Trophoblast cell (in vitro differentiated cells and primary cell): ENCODE measurements at places on chromosomes 2 and 18.
A peak's percentile ranks its signal among the peaks of the same experiment; 100 is the strongest.

- DNase-seq: no peak
Observed at GRCh38 chr2:168920504-168921157, 19.5 kb downstream of the G6PC2 start.

DNA sequence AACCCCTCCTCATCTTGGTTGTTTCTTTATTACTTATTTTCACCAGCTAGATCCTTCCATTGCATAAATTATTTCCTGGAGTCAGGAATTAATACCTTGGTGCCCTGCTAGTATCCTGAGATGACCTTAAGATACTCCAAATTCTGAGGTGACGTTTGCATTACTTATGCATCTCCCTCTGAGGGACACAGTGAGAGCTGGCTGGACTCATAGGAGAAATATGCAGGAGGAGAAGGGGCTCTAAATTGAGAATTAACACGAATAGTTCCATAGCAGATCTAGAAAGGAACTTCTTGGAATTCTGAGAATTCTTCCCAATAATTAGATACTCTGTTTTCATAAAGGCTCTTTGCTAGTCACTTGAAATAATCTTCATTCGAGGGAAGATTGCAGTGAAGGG lies 310.6 kb upstream of the ZEB2 start:
- no peak for DNase-seq

- DNase-seq: no peak
Observed at GRCh38 chr2:119449521-119449920, 17.9 kb downstream of the TMEM37 start.

GRCh38 chr2:26483957-26484565 lies 6.1 kb upstream of the OTOF start:
- no peak for DNase-seq

GRCh38 chr2:224722770-224723169 lies 6.6 kb upstream of the CCDC195 start:
- DNase-seq: peak; percentile 32

DNA sequence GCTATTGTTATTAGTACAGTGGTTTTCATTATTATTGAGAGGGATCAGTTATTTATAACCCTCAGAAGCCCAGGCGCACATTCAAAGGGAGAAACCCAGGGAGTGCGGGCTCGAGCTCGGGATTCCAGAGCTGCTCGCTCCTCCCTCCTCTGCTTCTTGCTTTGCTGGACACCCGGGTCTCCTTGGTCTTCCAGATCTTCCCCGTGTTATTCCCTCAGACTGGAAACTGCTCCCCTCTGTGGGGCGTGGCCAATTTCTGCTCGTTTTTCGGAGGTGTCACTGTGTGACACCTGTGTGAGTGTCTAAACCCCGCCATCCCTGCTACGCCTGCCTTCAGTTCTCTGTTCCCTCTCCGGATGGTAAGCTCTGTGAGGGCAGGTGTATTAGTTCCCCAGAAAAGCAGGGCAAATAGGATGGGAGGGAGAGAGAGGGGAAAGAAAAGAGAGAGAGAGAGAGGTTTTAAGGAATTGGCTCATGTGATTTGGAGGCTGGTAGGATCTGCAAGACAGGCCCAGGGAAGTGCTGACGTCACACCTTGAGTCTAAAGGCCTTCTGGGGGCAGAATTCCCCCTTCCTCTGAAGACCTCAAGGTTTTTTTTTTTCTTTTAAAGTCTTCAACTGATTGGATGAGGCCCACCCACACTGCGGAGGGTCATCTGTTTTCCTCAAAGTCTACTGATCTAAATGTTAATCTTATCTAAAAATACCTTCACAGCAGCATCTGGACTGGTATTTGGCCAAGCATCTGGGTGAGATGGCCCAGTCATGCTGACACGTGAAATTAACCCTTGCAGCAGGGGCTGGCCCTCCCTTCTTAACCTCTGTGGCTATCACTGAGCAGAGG lies 457.3 kb upstream of the ID2 start:
- no peak for DNase-seq
